IMR-90 (cell line): ENCODE measurements at places on chromosomes 5 and 9. TPM values are rescaled to one million over a fixed set of nuclear protein-coding genes. Genes with fewer than 3 reads are reported as not detected.

Gene SGCD
- total RNA-seq, result 10.6 TPM in 2 replicates

Gene GGTA1
- not detected in 2 replicates for total RNA-seq

Gene FAXDC2
- total RNA-seq, result 4.2 and 4.3 TPM in 2 replicates

GRCh38 chr5:172722327-172722815, 48.6 kb downstream of the DUSP1 start:
- no peak for DNase-seq

Gene ENG
- total RNA-seq, result 3.6 and 4.2 TPM in 2 replicates

Gene ZDHHC11B
- total RNA-seq, result not detected in 2 replicates

- peak; percentile 53 for DNase-seq
Measured at GRCh38 chr5:109388407-109388806, 21.4 kb downstream of the PJA2 start.

DNA sequence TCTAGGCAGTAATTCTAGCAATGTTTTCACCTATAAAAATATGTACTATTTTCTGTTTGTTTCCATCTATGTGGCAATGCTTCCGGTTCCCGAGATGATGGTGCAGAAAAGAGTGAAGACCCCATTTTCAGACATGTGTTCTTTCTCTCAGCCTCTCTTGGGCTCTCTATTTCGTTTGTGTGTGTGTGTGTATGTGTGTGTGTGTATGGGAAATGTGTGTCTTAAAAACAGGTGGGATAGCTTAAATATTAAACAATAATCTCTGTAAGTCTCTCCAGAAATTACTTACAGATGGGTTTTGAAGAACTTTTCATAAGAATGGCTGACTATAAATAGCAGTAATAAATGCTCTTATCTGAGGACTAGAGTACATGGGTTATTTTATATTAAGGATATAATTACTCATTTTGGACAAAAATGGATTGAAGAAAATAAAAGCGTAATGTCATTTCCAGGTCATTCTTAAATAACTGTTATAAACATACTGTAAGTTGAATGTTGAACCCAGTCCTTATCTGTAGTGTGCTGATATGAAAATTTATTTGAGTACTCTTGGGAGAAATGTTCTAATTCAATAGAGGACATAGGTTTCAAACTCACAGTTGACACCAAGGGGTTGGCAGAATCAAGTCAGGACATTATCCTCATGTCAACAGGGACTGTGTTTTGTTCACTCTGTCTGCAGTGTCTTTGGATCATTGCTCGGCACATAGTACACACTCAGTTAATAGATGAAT, 31.1 kb downstream of the PCSK5 start:
- DNase-seq, result no peak

DNA sequence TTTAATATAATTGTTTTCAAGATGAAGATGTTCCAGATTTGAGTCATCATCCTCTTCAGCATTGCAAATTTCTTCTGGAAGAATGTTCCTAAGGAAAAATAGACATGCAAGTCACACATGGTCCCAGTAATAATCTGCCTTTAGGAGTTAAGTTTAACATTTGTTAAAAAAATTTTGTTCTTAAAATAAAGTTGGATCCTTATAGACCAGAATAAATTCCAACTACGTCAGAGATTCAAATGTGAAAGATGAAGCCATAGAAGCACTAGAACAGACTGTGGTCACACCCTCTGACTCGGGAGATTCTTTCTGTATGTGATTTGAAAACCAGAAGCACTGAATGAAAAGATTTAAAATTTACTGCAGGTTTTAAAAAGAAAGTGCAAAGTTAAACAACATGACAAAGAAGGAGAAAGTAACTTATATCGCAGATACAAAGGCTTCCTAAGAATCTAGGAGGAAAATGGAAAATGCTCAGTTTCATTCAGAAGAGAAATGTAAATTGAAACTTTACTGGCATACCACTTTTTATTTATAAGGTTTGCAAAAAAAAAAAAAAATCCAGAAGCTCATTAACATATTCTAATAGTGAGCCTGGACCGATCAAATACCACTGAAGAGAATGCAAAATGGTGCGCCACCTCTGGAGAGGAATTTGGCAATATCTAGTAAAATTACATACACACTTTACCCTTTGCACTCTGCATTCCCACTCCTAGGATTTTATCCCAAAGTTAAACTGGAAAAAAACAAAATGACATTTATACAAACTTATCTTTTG, 14.3 kb upstream of the ASPN start:
- peak; percentile 61 for DNase-seq

- no peak for DNase-seq
Measured at GRCh38 chr5:27406020-27406419, 367.6 kb upstream of the CDH9 start.

DNA sequence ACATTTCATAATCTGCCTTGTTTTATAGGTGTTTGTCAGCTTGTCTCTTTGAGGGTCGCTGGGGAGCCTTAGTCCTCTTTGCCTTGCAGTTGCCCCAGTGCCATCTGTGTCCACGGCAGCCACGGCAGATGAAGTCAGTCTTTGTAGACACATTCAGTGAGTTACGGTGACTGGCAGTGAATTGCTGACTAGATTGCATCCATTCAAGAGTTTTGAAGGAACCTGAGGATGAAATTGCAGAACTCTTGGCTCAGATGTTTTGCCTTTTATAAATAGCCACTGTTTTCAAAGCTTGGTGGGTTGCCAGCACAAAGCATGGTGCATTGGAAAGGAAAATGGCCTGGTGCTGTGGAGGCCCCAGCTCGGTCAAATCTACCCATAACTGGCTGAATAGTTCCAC, 125.6 kb downstream of the TRIO start:
- DNase-seq, result peak; percentile 50

GRCh38 chr9:14593406-14593805, 99.8 kb downstream of the ZDHHC21 start:
- DNase-seq, result no peak

- peak; percentile 95 for DNase-seq
Measured at GRCh38 chr9:91817493-91818224, 132.4 kb downstream of the ROR2 start.

- DNase-seq, result no peak
Measured at GRCh38 chr9:132749306-132749705, 79.0 kb downstream of the GTF3C4 start.

Gene GDA
- total RNA-seq, result not detected in 2 replicates

Gene ZFP62
- 20.3 and 29.7 TPM in 2 replicates for total RNA-seq
